ENCODE measurements at places on chromosomes 4 and X.

GRCh38 chr4:117447925-117448324 lies 362.5 kb upstream of the TRAM1L1 start:
- no peak for DNase-seq

- DNase-seq = no peak
Measured at GRCh38 chr4:16790508-16790907, 107.9 kb downstream of the LDB2 start.

GRCh38 chr4:187739771-187740170 lies 255.8 kb upstream of the ZFP42 start:
- no peak for DNase-seq

DNA sequence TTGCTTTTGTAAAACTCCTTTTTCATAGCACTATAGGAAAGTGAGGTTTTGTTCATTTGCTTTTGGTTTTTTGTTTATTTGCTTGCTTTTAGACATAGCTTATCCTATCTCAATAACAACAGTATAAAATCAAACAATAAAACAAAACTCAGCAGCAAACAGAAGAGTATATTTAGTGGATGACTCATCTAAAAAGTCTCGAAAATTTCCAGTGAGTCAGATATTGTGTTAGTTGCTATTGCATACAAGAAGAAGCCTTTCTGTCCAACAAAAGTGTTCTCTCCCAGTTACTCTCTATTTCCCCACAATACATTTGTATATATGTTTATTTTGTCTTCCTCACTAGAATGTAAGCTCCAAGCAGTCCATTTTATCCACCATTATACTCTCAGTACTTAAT lies 36.0 kb upstream of the NPNT start:
- DNase-seq = no peak

GRCh38 chr4:31461421-31461820 lies 741.3 kb downstream of the PCDH7 start:
- no peak for DNase-seq

GRCh38 chr4:1208266-1208961 lies 36.0 kb upstream of the SPON2 start:
- DNase-seq = no peak

DNA sequence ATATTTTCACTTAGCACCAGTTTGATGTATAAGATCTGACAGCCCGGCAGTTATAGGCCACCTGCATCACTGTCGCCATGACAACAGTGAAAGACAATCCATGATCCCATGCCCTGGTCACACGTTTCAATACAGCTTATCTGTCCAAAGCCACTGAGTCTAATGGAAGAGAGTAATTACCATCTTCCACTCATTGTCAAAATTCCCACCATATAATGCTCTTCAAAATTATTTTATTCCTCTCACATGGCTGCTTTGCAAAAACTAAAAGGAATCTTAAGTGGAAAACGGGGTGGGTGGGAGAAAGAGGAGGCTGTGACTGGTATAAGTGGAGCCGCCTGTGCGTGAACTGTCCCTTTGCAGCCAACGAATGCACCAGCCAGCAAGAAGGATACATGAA lies 44.2 kb downstream of the MAML3 start:
- DNase-seq = no peak

DNA sequence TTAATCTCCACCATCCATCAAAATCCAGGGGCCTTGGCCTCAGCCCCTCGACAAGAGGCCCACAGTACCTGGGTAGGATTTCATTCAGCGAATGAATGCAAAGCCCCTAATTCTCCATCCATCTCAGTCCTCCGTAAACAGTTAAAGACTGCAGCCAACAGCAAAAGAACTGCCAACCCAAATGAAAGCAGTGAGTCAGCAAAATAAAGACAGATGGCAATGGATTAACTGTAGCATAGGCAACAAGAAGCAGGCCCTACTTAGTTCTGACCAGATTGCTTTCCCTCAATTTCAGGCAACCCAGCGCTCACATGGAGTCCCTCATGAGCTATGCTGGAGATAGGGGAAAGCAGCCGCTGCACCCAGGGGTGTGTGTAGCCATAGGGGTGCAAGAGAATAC lies 21.4 kb downstream of the PLAC1 start:
- no peak for DNase-seq

GRCh38 chr4:25792200-25792791 lies 70.5 kb downstream of the SEL1L3 start:
- no peak for DNase-seq

DNA sequence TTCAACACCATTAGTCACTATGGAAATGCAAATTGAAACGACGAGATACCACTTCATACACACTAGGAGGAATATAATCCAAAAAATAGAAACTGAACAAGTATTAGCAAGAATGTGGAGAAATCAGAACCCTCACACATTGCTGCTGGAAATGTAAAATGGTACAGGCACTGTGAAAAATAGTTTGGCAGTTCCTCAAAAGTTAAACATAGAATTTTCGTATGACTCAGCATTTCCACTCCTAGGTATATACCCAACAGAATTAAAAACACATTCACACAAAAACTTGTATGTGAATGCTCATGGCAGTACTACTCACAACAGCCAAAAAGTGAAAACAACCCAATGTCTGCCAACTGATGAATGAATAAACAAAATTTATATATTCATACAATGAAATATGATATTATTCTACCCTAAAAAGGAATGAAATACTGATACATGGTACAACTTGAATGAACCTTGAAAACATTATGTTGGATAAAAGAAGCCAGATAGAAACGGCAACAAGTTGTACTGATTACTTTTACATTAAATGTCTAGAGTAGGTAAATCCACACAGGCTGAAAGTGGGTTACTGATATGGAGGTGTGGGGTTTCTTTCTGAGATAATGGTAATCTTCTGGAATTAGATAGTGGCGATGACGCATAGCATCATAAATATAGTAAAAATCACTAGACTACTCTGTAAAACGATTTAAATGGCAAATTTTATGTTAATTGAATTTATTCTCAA lies 22.3 kb downstream of the TEC start:
- no peak for DNase-seq

- no peak for DNase-seq
Measured at GRCh38 chrX:48787505-48788443, 1.4 kb downstream of the GATA1 start.

DNA sequence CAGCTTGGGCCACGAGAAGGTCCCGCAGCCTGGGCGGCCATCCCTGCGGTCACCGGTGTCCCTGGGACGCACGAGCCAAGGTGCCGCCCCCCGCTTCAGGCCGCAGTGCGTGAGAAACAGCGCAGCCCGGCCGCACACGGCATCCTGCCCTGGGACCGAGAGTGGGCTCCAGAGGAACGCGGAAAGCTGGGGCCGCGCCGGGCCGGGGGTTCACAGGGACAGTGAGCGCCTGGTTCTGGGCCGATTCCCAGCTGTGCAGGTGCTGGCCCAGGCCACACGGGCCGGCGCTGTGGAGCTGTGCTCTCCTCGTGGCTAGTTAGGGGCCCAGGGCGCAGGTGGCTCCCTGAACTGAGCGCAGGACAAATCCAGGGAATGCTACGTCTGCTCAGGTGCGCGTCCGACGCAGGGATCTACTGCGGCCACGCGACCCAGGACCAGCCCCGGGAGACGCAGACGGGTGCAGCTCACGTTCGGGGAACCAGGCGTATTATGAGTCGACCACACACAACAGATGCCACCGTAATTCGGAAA lies 25.8 kb upstream of the GTPBP6 start:
- no peak for DNase-seq

- no peak for DNase-seq
Measured at GRCh38 chrX:38970845-38971244, 169.6 kb downstream of the MID1IP1 start.

DNA sequence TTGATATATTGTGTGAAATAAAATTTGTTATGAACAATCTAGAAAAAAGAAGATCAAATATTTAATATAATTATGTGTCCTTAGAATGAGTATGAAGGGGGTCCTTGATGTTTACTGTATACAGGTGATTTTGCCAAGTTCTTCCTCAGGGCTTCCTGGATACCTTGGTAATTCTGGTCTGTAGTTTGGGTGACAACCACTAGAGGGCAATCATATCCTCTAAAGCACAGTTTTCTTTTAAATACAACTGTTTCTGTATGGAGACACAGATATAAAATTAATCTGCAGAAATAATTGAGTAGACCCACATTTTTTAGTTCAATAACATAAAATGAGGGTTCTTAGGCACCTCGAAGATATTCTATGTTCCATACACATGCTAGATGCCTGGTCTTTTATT lies 157.7 kb downstream of the SPANXN1 start:
- DNase-seq = no peak

- no peak for DNase-seq
Measured at GRCh38 chrX:40105835-40106675, 8.3 kb upstream of the BCOR start.

DNA sequence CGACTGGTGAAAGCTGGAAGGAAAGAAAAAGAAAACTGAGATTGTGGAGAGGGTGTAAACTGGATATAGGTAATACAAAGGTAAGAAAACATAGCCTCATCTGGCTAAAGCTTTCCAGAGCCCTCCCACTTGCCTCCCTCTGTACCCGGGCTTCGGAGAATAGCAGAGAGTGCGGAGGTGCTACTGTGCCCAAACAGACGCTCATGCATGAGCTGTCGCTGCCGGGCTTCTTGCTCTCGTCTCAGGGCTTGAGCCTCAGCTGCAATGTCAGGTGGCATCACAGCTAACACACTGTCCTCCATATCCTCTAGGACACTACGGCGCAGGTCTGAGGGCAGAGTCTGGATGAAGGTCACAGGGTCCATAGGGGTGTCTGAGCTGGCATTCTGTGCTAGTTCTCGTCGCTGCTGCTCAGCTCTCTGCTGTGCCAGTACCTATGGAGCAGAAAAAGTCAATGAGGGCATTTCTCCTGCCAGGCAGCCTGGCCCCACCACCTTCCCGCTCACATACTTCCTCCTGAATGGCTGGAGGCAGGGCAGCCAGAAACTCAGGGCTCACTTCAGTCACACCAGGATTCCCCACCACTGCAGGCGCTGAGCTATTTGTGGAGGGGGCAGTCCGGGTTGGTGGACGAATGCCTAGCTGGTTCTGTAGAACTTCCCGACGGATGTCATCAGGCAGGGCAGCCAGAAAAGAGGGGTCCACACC lies 116.7 kb upstream of the HSD17B10 start:
- no peak for DNase-seq

DNA sequence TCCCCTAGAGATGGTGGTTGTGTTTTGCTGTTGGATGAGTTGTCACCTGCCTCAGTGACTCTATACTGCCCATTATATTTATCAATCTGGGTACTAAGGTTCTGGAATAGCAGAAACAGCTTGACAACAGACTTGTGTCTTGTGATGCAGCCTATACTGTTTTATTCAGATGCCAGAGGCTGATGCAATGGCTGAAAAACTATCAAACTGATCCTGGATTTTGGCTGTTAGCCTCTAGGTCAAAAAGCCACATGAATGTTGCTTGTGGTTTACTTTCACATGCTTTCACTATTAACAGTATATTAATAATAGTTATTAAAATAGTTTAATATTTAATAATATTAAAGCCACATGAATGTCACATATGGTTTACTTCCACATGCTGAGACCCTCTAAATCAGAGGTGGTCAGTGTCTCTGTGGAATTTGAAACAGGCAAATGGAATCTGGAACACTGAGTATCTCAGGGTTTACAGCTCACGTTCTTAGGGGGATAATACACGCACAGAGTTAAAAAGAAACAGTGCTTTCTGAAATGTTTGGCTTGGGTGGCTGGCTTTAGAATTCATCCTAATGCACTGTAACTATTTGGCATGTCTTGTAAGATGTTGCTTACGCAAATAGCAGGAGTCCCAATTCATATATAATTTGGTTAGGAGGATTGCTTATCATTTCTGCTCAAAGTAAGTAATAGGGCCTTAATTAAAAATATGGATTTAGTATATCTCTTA lies 82.5 kb upstream of the LCORL start:
- DNase-seq = no peak

DNA sequence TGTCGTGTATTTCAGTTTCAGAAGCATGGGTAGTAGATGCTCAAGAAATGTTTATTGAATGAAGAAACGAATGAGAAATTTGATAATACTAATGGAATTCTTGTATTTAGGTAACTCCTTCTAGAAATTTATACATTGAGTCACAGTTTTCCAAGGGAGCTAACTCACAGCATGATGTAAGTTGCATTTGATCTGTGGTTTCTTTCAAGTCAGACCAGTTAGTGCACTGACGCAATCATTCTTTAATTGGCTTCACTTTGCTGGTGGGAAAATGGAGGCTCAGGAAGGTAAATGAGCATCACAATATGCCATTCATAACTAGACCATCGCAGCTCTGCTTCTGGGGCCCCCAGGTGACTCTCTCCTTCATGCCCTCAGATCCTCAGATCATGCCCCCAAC lies 17.3 kb upstream of the CWH43 start:
- no peak for DNase-seq

DNA sequence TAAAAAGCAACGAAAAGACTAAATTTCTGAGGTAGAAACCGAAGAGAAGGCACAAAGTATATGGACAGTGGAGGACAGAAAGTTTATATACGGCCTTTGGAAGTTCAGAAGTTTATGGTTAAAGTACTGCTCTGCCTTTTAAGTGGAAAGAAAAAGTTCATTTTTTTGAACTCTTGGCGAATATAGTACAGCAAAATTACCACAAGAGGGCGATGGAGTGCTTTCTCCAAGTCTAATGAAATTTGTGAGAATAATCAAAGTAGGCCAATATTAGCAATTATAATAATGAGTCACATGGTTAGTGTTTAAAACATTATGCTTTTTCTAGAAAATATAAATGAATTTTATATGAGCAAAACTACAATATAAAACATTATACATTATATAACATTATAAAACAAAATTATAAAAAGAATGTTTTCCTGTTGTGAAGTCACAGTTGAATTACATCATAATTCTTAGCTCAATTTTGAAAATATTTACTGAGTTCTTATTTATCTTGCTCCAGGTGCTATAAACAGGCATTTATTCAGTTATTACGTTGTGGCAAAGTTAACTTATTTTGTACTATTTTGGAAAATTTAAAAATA lies 136.2 kb upstream of the BMPR1B start:
- DNase-seq = no peak

DNA sequence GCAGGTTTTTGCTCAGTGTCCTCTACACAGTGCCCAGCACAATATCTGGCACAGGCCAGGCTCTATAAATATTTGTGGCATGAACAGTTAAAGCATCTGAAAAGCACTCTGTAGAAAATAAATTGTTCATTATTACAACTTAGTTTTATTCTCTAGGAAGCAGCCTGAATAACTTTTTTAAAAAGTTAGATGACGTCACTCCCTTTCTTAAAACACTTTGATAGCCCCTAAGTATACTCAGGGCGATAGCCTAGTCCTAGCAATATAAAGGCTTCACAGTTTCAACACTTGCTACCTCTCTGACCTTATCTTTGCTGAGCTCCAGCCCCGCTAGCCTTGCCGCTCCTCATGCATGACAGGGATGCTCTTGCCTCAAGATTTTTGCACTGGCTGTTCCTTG lies 80.6 kb downstream of the GPM6A start:
- no peak for DNase-seq

GRCh38 chr4:89299153-89299791 lies 8.3 kb downstream of the GPRIN3 start:
- DNase-seq = no peak

GRCh38 chr4:183905081-183905592 lies at the start of gene STOX2:
Gene STOX2, plus strand, starts transcription at chr4:183905307. Its CDS starts 1,484 bp downstream, at chr4:183906791.
- DNase-seq = no peak

- DNase-seq = no peak
Measured at GRCh38 chr4:127629371-127629770, 3.4 kb upstream of the INTU start.

- DNase-seq = no peak
Measured at GRCh38 chr4:107850438-107850837, 25.7 kb downstream of the SGMS2 start.

Measured in SIG-M5 (cell line).